ENCODE measurements at places on chromosomes 2 and 18.

DNA sequence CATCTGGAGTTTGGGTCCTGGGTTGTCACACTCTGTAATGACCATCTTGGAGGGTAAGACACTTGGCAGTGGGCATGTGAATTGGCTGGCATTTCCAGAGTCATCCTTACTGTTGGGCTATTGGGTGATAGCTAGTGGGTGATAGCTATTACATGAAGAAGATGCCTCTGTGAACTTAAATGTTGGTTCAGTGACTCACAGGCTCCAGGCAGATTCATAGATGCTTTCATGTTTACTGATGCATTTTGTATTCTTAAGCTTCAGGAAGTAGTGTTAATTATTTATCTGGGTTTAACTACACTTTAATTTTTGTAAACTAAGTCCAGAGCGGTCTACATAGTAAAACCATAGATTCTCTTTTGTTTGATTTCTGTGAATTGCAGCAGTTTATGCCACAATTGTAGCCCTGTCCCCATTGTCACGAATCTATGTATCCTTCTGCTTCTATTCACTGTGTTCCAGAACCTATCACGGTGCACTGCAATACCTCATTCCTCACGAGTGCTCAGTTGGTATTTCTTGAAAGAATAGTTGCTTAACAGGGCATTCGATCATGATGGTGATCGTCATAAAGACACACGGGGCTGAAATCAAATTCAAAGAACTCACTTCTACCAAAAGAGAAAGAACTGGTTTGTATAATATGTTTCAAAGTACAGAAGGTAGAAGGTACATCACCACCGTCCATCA is 79.7 kb downstream of the GBX2 start:
- no peak for DNase-seq

DNA sequence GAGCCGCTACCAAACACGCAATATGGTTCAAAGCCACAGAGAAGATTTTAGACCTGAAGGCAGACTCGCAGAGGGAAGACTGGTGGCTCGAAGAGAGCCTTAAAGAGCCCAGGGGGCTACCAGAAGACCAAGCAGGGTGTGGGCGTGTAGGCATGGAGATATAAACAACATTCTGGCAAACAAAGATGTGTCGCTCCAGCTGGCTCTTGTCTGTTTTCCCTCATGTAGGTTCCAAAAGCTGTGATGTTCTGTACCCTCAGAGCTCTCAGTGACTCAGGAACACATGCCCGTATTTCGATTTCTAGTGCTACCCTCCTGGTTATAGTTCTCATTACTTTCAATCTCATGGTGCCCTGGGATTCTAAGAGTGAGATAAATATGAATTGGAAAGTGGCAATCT is 44.5 kb downstream of the DOCK10 start:
- no peak for DNase-seq

GRCh38 chr2:205245652-205246051 is 436.6 kb upstream of the NRP2 start:
- DNase-seq, result no peak

- DNase-seq, result no peak
These were observed 4.3 kb downstream of the BIN1 start for GRCh38 chr2:127102521-127103242.

- no peak for DNase-seq
These were observed 31.1 kb upstream of the NETO1 start for GRCh38 chr18:72898870-72899269.

DNA sequence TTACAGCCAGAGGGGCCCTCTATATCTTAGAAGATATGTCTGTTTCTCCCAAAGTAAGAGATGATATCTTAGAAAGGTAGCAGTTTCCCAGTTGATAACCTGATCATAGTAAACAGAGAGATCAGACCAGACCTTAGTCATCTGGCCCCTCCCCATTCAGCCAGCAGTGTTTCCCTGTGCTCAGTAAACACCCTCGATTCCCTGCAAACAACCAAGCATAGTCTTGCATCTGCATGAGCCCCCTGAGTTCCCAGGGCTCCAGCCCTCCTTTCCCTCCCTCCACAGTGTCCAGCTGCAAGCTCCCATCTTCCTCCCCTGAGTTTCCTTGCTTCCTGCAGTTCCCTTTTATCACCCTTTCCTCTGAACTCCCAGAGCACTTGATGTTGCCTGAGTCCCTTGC is 20.3 kb downstream of the NRP2 start:
- no peak for DNase-seq

- no peak for DNase-seq
These were observed 440.5 kb downstream of the NBAS start for GRCh38 chr2:15120631-15121030.

GRCh38 chr2:98379311-98380202 is 33.3 kb downstream of the CNGA3 start:
- DNase-seq, result no peak

All from stimulated activated CD4-positive, alpha-beta T cell treated with anti-CD3 and anti-CD28 coated beads, TNF-alpha, amount 100 ng/mL, for 1 hour (primary cell).